ENCODE measurements at places on chromosomes 5 and 9.

GRCh38 chr5:14114615-14115251 lies 28.4 kb upstream of the TRIO start:
- DNase-seq: no peak

GRCh38 chr9:97395745-97396144 lies 16.2 kb upstream of the TDRD7 start:
- no peak for DNase-seq

DNA sequence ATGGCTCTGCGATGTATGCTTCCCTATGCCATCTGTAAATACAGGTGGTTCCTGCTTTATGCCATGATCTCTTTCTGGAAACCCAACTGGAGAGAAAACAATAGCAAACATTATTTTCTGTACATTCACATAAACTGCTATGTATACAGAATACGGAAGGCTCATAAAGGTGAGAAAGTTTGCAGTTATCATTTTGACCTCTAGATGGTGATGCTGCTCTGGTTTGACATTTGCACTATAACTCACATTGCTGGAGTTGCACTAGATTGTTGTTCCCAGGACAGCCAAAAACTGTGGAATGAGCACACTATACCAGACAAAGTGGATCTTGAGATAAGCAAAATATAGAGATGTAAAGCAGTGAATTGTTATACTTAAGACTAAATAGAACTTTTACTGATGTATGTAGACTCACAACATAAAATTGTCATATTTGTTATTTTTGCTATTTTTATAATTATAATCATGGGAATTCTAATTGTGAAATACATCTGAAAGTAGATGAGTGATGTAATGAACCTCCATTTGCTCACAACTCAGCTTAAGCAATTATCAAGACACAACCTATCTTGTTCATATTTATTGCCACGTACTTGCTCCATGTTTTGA lies 246.5 kb downstream of the PTPRD start:
- no peak for DNase-seq

DNA sequence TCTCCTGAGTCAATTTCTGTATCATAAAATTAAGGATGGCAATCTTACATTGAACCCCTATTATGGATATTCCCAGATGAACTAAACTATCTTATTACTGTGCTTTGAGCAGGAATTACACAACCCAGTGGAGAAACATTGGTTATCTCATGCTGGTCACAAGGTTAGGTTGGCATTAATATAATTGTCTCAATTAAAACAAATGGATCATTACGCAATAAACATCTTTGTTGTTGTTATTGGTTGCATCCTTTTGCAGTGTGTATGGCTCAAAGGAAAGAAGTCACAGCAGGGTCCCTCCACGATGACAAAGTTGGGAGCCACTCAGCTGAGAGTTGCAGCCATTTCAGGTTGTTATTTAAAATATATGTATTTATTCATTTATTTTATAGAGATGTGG lies 297.0 kb upstream of the KLF4 start:
- DNase-seq: no peak
